ENCODE measurements at places on chromosomes 1 and 21.
A peak's percentile ranks its signal among the peaks of the same experiment; 100 is the strongest.

- DNase-seq: no peak
Measured at GRCh38 chr1:192986110-192986747, 72.9 kb downstream of the UCHL5 start.

- DNase-seq: peak; percentile 92
Measured at GRCh38 chr21:34889676-34890469, 159.2 kb downstream of the RUNX1 start.

GRCh38 chr1:1238702-1239178, 6.7 kb downstream of the B3GALT6 start:
- no peak for DNase-seq

DNA sequence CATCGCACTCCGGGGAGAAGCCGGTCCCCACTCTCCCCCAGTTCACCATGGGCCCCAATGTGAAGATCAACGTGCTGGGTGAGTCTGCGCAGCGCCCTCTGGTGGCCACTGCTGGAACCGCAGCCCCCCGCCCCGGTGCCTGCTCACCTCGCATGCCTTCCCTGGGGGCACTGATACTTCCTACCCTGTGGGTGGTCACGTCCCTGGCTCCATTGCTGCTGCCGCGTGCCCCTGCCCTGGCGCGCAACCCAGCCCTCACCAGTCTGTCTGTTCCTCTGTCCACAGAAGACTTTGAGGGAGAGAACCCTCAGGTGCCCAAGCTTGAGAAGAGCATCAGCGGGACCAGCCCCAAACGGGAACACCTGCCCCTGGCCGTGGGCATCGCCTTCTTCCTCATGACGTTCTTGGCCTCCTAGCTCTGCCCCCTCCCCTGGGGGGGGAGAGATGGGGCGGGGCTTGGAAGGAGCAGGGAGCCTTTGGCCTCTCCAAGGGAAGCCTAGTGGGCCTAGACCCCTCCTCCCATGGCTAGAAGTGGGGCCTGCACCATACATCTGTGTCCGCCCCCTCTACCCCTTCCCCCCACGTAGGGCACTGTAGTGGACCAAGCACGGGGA, 7.6 kb downstream of the EFNA3 start:
- peak; percentile 66 for DNase-seq

DNA sequence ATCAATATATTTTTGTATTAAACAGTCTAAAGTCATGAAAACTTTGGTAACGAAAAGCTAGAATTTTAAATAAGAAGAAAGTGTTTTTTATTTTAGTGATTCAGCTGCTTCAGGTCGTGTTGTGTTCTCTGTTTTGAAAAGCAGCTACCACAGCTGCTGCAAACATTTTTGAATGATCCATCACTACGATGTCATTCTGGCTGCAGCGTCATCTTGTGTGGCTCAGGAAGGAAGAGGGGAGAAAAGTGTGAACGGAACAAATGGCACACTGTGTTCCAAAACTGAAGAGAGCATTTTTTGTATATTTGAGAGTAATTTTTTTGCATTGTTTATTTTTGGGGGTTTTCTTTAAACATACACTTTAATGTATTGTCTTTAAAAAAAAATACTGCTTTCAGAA, 323.0 kb upstream of the ADGRL2 start:
- DNase-seq: no peak

GRCh38 chr21:46226920-46227599, 1.5 kb downstream of the LSS start:
- DNase-seq: peak; percentile 13

- DNase-seq: no peak
Measured at GRCh38 chr21:16363100-16363499, 633.3 kb downstream of the USP25 start.

DNA sequence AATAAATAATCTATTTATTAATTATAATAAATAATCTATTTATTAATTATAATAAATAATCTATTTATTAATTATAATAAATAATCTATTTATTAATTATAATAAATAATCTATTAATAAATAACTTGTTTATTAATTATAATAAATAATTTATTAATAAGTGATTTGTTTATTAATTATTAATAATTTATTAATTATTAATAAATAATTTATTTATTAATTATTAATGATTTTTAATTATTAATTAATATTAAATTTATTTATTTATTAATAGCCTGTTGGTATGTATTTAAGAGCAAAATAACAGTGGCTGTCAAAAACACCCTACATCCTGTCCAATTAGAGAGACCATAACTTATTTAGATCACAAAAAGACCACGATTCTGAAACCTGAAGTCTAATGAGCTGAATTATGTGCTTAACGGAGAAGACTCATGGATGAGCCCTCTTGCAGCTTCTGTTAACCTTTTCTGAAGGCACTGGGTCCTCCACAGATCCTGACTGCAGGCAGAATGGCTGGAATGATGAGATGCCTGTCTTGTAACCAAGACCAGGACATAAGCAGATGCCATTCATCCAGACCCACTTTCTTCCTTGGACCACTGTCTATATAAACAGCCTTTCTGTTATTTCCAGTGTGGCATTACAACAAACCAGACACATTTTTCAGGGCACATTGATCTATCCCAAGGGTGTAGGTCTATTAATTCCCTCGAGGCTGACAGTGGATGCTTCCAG, 134.2 kb downstream of the SETD4 start:
- no peak for DNase-seq

- DNase-seq: no peak
Measured at GRCh38 chr1:4107291-4107690, 207.2 kb upstream of the C1orf174 start.

DNA sequence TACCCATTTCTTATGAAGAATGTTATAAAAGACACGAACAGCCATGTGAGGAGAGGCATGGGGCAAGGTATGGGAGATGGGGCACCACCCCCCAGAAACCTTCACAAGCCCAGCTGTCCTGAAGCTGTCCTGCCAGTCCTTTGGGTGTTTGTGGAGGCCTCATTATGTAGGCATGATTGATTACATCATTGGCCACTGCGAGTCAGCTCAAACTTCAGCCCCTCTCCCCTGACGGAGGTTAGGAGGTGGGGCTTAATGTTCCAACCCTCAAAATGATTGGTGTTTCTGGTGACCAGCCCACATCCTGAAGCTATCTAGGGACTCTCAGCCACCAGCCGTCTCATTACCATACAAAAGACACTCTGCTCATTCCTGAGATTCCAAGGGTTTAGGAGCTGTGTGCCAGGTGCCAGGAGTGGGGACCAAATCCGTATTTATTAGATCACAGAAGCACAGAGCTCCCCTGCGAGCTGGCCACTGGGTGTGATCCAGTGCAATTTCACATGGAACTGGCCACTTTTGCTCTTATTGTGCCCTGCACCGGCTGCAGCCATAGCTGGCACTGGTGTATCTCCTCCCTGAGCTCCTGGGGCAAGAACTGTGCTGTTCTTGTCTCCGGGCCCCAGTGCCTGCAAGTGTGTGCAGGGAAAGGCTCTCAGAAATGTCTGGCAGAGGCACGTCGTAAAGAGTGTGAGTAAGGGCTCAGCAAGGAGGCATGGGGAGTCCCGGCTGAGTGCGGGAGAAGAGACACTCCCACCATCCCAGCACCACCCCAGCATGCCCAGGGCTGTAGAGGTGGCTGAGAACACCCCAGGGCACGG, 10.5 kb downstream of the KIAA1614 start:
- peak; percentile 52 for DNase-seq

GRCh38 chr21:36696390-36697059, 2.4 kb upstream of the SIM2 start:
- peak; percentile 57 for DNase-seq

DNA sequence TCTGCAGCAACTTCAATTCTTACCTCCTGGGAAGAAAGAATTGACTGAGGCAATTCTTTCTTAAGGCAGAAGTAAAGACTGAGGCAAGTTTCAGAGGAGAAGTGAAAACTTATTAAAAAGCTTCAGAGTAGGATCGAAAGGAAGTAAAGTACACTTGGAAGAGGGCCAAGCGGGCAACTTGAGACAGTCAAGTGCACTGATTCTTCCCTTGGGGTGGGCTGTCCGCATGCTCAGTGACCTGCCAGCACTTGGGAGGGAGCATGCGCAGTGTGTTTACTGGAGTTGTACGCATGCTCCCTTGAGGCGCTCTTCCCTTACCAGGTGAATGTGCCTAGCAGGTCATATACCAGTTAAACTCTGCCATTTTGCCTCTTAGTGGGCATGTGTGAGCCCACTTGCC, 55.3 kb upstream of the NBPF3 start:
- no peak for DNase-seq

DNA sequence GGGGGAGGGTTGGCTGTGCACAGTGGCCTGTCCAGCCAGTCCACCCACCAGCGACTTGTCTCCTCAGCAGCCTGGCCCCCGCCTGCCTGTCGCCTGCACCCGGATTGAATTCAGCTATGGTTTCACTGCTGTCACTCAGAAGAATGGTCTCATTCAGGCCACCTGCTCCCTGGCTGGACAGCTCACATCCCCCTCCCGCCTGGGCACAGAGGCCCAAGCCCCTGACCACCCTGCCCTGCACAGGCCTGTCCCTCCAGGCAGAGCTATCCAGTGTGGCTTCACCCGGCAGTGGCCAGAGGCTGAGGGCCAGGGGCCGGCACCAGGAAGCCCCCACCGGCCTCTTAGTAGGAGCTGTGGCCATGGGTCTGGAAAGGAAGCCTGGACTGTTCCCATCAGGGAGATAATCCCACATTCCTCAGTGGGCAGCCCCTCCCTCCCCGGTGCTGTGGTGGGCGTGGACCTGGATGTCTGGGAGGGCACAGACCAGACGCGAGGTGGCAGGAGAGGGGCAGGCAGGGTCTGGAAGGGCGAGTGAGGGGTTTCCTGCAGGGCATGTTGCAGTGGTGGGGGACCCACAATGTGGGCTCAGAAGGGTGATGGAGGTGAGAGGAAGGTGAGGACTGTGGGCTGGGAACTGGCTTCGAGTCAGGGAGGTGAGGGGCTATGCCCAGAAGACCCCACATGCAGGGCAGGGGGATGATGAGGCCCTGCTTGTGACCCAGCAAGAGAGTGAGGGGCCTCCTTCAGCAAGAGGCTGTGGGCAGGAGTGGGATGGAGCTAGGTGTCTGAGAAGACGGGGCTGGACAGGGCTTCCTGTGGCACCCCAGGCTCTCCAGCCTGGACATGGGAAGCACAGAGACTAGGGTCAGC, 30.4 kb downstream of the WNT9A start:
- peak; percentile 47 for DNase-seq

DNA sequence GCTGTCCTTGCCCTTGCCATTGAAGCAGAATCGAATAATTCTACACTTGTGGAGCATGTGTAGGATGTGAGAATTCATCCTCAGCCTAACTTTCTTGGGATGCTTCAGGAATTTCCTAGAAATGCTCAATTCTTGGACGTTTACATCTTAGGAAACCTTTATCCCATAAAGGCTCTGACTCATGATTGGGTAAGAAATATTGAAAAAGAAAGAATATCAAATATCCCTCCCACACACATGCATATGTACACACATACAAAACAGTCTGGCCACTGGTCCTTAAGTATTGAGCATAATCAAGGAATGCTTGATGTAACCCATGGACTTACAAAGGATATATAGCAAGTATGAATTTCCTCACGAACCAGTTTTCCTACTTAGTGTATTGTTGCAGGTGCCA, 83.9 kb upstream of the IPO9 start:
- no peak for DNase-seq

DNA sequence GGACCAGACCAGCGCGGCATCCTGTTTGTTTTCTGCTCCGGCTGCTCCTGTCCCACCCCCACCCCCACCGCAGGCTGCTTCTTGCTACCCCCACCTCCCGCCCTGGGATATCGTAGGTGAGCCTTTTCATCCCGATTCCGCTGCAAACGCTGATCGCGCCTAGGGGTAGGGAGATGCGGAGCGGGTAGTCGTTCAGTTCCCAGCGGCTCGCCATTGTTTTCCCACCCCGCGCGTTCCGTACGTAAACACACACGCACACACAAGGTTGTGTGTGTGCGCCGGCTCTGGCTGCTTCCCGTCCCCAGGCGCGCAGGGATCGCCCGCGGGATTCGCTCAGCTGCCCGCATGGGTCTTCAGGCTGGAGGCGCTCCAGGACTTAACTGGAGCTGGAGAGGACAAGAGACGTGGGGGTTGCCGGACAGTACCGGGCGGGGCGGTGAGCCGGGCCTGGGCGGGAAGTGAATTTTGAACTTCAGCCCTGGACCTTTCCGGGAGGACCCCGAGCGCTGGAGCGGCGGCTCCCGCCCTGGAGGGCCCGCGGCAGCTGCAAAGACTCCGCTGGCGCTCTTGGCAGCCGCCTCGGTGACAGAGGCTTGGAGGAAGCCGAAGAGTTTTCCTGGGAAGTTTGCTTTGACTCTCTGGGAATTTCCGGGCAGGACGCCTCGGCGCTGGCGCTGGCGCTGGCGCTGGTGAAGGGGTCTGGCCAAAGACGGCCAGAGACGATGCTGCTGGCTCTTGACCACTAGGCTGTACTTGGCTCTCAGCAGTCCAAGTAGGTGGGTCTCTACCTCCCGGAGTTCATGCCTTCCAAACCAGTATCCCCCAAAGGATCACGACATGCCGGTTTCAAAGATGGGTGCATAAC, 1.6 kb downstream of the SOX13 start:
- peak; percentile 89 for DNase-seq

- DNase-seq: peak; percentile 45
Measured at GRCh38 chr1:35707601-35708440, 10.9 kb downstream of the C1orf216 start.

DNA sequence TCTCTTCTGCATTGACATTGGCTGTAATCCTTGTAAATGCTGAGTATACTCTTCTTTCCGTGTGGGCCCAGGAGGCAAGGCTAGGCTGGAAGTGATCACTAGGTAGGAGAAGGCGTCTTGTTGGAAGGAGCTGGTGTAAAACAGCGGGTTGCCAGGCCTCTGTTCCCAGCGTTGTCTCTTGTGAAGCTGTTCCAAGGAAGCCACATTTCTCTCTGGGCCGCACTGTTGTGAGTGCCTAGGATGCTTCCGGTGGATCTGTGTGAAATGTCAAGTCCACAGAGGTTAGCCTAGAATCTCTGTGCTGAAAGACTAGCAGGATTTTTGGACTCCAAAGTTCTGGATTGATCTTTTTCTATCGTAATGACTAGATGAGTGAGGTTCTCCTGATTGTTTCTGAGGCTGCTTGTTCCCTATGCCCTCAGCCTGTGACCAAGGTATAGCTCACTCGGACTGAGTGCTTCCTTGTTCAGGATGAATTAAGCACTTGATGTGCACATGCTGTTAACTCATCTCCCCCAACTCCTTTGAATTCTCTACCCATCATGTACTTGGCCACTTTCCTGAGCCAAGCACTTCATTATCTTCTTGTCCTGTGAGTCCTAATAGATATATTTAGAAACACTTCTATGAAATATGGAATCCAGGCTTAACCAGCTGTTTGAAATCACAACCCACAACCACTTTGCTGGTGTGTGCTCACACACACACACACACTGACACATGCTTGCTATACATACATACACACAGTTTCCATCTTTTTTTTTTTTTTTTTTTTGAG, 63.3 kb downstream of the PBX1 start:
- no peak for DNase-seq

- DNase-seq: peak; percentile 4
Measured at GRCh38 chr1:35642471-35642955, 1.2 kb upstream of the PSMB2 start.

GRCh38 chr21:40013001-40013735, 145.9 kb downstream of the PCP4 start:
- no peak for DNase-seq

- DNase-seq: no peak
Measured at GRCh38 chr1:36803868-36804570, 230.3 kb downstream of the GRIK3 start.

- no peak for DNase-seq
Measured at GRCh38 chr1:93595266-93595665, 86.4 kb downstream of the BCAR3 start.

GRCh38 chr21:30234643-30235042, 18.7 kb upstream of the CLDN8 start:
- no peak for DNase-seq
